ENCODE measurements at places on chromosomes 4 and X.

GRCh38 chr4:26174027-26174426 lies 146.8 kb upstream of the RBPJ start:
- DNase-seq = no peak

DNA sequence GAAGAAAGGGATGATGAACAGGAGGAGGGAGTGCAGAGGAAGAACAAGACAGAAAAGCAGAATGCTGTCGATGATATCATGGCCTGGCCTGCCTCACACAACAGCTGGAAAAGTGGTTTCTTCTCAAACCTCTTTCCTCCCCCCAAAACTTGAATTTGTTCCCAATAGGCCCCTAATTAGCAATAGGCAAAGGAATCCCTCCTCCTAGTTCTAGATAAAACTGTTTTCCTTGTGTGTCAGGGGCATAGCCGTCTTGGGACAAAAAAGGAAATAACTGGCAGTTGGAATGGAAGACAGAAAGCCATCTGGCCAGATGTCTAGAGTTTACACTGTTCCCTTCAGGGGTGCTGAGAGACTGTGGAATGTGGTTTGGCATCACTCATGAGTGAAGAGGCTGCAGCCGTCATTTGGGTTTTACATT lies 177.8 kb upstream of the C1QTNF7 start:
- DNase-seq = no peak

- no peak for DNase-seq
Measured at GRCh38 chr4:176924238-176924637, 131.5 kb upstream of the VEGFC start.

DNA sequence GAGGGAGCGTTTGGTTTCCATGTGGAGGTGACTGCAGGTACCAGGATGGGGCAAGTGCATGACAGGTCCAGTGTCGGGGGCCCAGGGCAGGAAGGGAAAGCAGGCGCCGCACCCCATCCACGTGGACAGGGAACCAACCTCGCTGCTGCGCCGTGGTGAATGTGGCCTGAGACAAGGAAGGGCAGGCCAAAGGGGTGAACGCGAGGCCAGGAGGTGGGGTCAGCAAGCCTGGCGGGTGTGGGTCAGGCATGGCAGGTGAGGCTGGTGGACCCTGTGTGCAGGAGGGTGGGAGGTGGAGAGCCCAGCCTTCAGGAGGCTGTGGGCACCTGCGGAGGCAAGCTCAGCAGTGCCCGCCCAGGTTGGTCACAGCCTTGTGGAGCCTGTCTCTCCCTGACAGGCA lies 14.7 kb downstream of the SH3BP2 start:
- no peak for DNase-seq

GRCh38 chrX:40127052-40127451 lies 29.3 kb upstream of the BCOR start:
- no peak for DNase-seq

DNA sequence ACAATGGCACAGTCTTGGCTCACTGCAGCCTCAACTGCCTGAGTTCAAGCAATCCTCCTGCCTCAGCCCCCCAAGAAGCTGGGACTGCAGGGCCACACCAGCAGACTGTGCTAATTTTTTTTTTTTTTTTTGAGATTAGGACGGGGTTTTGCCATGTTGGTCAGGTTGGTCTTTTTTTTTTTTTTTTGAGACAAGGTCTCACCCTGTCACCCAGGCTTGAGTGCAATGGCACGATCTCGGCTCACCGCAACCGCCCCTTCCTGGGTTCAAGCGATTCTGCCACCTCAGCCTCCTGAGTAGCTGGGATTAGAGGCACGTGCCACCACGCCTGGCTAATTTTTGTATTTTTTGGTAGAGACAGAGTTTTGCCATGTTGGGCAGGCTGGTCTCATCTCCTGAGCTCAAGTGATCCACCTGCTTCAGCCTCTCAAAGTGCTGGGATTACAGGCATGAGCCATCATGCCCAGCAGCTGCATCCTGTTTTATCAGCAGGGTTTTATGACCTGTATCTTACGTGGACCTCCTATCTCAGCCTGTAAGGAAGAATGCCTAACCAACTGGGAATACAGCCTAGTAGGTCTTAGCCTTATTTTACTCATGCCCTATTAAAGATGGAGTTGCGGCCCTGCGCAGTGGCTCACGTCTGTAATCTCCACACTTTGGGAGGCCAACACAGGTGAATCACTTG lies 13.2 kb upstream of the MRPL1 start:
- DNase-seq = no peak

- DNase-seq = no peak
Measured at GRCh38 chr4:3797831-3798790, 31.9 kb downstream of the ADRA2C start.

GRCh38 chrX:114061226-114061625 lies 522.7 kb upstream of the HTR2C start:
- no peak for DNase-seq

GRCh38 chr4:4479366-4479765 lies 62.5 kb downstream of the STX18 start:
- DNase-seq = no peak

DNA sequence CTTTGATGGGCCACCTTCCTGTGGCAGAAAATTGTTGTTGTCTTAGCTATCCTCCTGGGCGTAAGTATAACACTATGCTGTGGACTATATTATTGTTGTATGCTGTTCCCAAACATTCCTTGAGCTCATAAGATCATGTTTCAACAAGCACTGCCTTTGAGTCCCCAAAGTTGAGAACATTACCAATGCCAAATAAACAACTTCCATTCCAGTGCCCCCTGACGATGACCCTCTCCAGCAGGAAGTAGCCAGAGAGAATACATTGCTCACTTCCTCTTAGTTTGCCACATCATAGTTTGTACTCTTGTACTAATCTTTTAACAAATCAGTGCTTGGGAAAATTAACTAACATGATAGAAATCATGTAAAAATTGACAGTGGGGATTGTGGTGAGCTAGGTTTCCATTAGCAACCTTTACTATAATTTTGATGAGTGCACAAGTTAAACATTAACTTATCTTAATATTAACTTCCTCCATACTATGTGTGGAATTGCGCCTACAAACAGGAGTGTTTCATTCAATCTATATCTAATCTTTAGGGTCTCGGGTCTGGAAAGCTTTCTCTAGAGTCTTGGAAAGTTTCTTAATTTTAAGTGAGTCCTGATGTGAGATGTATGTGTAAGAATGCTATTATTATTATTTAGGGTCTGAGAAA lies 20.3 kb upstream of the DHX15 start:
- no peak for DNase-seq

- DNase-seq = no peak
Measured at GRCh38 chr4:47349326-47349725, 114.2 kb downstream of the COMMD8 start.

GRCh38 chrX:20352504-20352903 lies 85.8 kb upstream of the RPS6KA3 start:
- DNase-seq = no peak

All from stimulated activated CD4-positive, alpha-beta T cell treated with anti-CD3 and anti-CD28 coated beads, Interleukin-4, amount 100 ng/mL, for 48 hours (primary cell).